ENCODE measurements at places on chromosomes 2 and 18.

DNA sequence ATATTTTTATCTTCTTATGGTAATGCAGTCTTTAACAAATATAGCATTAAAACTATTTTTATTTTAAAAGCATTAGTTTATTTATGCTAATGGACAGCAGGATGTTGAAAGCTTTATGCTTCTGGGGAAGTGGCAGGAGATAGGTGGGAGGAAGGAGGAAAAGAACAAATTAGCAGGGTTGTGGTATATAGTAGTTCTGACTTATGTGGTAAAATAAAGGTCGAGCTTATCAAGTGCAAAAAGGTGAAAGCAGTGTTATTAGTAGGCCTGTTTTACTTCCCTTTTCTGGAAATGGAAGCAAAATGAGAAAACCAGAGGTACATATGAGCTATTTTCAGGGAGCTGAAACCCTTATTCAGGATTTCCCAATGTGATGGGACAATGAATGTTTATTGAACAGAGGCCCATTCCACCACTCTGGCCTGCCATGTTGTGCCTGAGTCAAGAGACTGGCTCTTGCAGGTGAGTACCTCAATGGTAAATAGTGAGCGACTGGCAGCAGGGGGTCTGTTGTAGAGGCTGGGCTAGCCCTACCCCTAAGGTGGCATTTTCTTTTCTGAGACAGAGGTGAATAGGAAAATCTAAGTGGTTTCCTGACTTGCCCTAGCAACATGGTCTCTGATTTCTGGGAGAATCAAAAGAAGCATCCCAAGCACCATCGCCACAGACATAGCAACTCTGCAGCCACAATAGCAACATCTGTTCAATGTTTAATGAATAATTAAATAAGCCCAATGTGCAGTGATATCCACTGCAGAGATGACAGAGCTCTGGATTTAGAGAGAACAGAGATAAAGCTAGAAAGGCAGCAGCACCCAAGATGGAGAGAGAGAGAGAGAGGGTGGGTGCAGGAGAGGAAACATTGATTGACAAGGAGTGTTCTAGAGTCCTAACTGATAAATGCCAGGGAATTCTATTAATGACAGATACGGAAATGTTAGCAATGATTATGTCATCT is 119.7 kb downstream of the UPP2 start:
- DNase-seq, result no peak

GRCh38 chr18:55400590-55401541 is 187.1 kb downstream of the TCF4 start:
- no peak for DNase-seq

- DNase-seq, result no peak
Observed at GRCh38 chr2:219631406-219631891, 4.0 kb downstream of the SLC4A3 start.

- DNase-seq, result no peak
Observed at GRCh38 chr18:9057646-9058045, 44.9 kb upstream of the NDUFV2 start.

DNA sequence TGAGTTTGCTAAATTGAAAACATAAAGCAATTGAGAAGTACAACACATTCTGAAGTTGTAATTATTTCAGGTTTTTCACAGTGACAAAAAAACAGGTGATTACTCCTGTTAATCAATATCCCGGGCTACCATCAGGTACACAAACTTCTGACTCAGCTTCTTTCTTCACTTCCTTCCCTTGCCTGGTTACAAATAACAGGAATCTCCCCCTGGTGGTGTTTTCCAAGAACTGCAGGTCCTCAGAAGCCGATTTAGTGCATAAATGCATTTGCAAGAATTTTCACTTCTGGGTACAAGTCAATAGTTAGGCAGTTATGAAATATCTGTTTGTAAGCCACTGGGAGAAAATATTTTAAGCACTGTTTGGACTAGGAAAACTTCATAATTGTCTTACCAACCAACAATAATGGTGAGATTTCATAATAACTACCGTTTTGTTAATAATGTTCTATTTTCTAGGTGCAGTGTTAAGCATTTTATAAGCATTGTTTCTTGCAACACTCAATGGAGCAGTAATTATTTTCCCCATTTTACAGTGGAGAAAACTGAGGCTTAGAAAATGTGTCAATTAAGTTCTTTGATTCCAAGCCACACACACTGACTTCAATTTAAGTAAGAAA is 12.4 kb upstream of the GMCL1 start:
- peak; percentile 69 for DNase-seq

DNA sequence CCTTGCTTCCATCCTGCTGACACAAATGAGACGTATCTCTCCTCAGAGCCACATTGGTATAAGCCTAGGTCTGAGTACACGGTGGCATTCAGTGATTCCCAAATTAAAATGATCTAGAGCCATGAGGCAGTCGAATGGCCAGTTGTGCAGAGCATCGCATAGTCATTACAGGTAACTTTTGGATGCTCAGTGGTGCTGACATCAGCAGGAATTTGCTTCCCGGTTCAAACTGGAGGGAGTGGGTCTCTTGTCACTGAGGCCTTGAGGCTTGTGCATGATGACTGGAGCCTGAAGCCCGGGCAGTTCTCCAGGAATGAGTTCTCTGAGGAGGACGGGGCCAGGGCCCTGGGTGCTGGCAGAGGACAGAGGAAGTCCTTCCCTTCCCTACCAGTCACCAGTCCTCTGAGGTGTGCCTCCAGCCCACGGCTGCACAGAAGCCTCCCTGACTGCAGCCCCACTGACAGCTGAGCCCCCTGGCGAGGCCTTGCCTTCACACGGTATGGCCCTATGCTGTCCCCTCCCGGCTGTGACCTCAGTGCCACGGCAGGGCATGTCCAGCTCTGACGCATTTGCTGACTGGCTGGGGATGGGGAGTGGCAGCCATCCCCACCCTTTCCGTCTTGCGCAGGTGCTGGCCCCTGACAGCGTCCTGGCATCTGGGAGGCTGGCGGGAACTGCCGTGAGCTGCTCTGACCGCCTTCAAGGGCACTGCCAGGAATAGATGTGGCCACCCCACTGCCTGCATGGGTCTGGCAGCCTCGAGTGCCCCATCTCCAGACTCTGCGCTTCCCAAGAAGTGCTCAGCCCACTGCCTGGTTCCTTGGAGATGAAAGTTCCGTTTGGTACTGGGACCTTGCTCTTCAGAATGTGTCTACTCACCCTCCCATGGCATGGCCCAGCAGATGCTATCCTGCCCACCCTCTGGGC is 117.4 kb downstream of the CELF4 start:
- no peak for DNase-seq

- DNase-seq, result no peak
Observed at GRCh38 chr2:113328043-113328442, 49.3 kb upstream of the PAX8 start.

DNA sequence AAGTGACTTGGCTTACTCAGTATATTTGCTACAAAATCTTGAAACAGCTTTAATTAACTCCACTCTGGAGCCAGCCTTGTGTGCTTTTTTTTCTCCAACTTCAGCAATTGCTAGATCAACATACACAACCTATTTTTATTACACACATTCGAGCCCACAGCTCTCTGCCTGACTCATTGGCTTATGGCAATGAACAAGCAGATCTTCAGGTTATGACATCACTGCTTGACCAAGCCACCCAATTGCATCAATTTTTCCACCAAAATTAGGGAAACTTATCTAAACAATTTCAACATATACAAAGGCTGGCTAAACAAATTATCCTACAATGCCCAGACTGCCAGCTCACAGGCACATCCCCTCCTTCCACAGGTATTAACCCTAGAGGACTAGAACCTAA is 39.6 kb upstream of the PDK1 start:
- no peak for DNase-seq

- DNase-seq, result no peak
Observed at GRCh38 chr2:160646684-160647444, 153.3 kb upstream of the RBMS1 start.

GRCh38 chr2:31823558-31823957 is 187.2 kb downstream of the MEMO1 start:
- no peak for DNase-seq

DNA sequence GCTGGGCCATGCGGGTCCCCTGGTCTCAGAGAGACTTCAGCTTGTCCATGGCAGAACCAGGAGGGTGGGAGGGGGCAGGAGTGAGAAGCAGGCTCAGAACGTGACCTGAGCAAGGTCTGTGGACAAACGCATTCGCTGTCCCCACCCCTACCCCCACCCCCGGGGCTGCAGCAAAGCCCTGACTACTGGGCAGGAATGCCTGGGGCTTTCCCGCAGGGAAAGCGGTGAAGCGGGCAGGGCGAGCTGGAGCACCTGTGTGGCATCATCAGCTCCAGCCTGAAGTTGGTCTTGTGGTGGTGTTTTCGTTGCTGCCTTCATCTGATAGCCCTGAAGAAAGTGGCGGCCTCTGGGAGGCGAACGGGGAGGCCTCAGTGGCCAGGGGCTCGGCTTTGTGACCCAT is 26.1 kb upstream of the ALKAL2 start:
- DNase-seq, result no peak

- peak; percentile 37 for DNase-seq
Observed at GRCh38 chr2:149715005-149715592, 127.5 kb upstream of the MMADHC start.

GRCh38 chr2:10372203-10372861 is 69.6 kb downstream of the HPCAL1 start:
- no peak for DNase-seq

DNA sequence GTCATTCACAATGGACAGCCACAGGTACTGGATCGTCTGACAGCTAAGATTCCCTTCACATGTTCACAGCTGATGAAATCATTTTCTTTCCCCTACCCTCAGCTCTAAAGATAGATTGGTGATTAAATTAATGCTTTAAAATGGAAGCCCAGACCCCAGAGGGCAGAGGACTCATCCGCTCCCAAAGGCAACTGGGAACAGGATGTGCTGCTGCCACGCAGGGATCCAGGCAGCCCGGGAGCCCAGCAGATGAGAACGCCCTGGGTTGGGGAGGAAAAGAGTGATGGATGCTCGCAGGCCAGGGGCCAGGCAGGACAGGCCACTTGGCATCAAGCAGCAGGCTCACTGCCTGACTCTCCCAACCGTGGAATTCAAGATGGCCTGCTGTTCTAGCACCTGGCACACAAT is 41.3 kb downstream of the HDHD2 start:
- DNase-seq, result no peak

DNA sequence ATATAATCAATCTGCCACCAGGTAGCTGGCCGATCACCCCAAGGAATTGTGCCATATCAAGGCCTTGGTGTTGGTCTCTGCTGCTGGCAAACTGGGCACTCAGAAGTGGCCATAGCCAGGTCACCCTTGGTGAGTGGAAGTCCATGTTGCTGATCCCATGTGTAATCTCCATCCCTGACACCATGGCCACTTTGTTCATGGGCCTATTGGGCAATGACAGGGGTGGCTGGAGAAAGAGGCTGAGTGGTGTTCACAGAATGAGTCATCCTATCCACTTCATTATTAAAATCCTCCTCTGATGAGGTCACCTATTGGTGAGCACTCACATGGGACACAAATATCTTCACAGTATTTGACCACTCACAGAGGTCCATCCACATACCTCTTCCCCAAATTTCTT is 26.7 kb upstream of the CD226 start:
- no peak for DNase-seq

DNA sequence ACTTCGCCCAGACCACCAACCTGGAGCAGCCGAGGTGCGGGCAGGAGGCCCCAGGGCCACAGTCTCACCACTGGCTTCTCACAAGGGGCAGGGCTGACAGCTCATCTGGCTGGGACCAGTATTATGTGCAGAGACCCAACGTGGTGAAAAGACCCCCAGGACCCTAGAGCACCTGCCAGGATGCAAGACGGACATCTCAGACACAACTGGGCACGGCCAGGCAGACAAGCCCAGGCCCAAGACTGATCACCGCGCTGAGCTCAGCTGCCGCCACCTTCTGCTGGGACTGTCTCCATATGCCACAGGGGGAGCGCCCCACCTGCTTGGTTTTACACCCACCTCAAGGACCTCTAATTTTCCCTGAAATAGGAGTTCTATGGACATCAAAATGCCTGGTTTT is 23.2 kb downstream of the HDAC4 start:
- DNase-seq, result no peak

- no peak for DNase-seq
Observed at GRCh38 chr18:54151376-54151775, 73.1 kb downstream of the MBD2 start.

- DNase-seq, result no peak
Observed at GRCh38 chr2:142425551-142425950, 294.7 kb upstream of the LRP1B start.

DNA sequence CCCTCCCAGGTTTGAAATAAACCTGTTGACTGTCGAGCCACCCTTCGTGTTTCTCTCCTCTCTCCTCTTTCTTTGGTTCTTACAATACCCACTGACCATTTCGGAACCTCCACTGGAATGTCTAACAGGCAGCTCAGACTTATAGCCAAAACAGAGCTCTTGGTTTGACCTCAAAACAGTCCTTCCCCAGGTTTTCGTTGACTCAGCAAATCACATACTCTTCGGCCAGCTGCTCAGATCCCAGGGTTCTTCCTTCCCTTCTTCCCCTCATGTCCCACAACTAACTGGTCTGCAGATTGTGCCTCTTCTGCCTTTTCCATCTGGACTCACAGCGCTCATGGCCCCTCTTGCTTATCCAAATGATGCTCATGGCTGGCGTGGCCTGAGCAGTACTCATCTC is 4.7 kb downstream of the ARMC9 start:
- no peak for DNase-seq

DNA sequence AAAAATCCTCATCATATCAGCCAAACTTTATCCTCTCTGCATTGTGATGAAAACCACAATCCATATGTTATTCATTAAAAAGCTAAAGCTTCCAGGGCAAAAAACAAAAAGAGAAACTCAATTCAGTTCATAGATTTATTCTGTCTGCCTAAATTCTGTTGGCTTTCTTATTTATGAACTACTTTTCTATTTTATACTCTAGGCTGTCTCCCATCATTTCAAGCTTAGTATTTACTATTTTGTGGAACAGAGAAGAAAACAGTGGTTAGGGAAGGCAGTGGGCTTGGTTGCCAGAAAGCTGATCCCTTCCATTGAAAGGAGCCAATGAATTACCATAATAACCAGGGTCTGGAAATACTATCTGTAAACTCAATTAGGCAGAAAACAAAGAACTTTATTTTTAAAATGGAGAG is 71.8 kb downstream of the RAPH1 start:
- DNase-seq, result no peak

DNA sequence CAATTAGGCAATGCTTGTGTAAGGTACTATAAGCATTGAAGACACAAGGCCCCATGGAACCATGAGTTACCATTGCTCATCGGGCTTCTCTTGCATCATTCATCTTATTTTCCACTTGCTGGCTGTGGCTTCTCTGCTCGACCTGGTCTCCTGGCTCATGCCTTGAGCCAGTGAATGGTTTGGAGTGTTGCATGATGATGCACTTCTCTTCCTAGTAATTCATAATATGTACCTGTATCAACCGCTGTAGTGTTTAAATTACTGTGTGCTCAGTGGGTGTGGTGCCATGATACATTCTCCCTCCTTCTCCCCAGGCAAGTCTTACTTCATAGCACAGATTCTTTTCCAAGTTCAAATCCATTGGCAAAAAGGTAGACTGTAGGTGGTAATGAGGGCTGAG is 66.8 kb downstream of the ABCA12 start:
- DNase-seq, result no peak

DNA sequence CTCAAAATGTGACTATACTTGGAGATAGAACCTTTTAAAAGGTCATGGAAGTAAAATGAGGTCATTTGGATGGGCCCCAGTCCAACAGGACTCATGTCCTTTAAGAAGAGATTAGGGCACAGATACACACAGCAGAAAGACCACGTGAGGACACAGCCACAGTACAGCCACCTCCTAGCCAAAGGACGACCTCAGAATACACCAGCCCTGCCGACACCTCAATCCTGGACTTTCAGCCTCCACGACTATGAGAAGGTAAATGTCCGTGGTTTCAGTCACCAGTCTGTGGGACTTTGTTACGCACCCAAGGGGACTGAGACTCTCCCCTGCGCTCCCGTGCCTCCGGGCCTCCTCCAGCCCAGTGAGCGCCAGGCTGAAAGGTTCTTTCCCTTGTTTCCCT is 30.2 kb upstream of the HPCAL1 start:
- DNase-seq, result no peak

Data from SJSA1 (cell line).